Upper lobe of right lung (tissue), 1 donor: ENCODE measurements at places on chromosomes 2 and 18. TPM values are rescaled to one million over a fixed set of nuclear protein-coding genes. Genes with fewer than 3 reads are reported as not detected.
A peak's percentile ranks its signal among the peaks of the same experiment; 100 is the strongest.

The LCT gene
- not detected for total RNA-seq

The KATNAL2 gene
- 3.1 TPM for total RNA-seq

The CRYGC gene
- not detected for total RNA-seq

DNA sequence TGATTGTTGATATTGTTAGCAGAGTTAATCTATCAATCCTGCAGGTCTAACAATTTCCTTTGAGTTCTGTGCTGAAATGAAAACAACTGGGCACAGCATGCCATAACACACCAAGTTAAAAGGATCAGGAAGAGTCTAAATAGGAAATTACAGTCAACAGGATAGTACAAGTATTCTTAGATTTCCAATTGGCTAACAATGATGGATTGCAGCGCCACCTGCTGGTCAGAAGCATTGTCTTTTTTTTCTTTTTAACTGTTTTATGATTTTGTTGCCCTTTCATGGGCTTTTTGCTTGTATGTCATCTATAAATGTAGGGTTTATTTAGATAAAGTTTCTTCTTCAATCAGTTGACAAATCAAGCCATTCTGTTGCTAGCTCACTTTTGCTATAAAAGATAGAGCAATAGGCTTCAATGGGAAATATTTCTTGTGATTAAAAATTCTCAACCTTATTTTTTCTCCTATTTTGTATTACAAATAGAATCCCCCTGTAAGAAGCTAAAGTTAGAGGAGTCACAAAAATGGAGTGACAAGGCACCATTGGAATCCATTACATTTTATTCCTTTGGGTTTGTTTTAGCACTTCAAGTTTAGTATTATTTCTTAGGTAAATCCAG, 40.8 kb upstream of the RPRM start:
- peak; percentile 64 for DNase-seq

DNA sequence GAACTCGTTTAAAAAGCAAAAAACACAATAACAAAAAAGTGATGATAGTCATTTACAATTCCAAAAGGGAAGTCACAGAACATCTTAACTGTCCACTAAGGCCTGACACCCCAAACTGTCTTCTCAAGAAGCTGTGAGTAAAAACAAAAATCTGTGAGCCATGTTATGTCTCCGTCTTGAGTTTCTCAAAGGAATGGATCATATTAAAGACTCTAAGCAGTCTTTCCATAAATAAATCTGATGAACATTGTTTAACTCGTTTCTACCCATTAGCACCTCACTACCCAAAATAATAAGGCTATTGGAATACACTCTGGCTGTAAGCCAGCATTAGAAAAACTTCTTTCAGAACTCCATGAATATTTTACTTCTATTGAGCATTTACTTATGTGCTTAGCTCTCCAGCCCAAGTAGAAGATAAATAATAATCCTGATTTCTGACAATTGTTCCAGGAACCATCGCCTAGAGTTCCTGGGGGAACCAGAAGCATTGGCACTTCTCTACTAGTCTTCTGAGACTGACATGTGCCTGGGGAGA, 396.0 kb downstream of the STK39 start:
- no peak for DNase-seq

- no peak for DNase-seq
These were observed 89.2 kb downstream of the PLCL1 start for GRCh38 chr2:197893403-197894177.

GRCh38 chr2:8590938-8591337, 90.9 kb upstream of the ID2 start:
- DNase-seq = no peak
